Right renal cortex interstitium (tissue), 3 donors: ENCODE measurements at places on chromosomes 5 and 9.

- no peak for DNase-seq
These were observed 8.6 kb downstream of the SLC6A3 start for GRCh38 chr5:1436681-1437080.

GRCh38 chr5:67526793-67527192, 330.2 kb upstream of the CD180 start:
- no peak for DNase-seq

- peak; percentile 23 for DNase-seq
These were observed 34.4 kb upstream of the MRPS30 start for GRCh38 chr5:44774279-44774880.

- no peak for DNase-seq
These were observed 14.5 kb downstream of the ZDHHC21 start for GRCh38 chr9:14678776-14679175.
